ENCODE measurements at places on chromosomes 1 and 21.

DNA sequence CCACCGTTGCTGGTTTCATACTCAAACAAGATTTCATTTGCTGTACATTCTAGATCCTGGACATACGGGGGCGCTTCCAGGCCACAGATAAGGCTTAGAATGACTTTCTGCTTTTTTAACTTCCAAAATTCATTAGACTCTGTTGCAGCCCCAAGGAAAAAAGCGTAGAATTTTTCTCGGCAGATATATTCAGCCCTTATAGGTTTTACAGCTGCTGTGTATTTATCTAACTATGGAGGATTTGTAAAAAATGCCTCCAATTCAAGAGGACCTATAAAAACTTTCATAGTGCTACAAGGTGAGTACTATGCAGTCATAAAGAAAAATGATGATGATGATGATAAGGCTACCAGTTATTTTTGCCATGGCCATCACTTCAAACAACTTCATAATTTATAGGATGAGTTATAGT, 51.6 kb downstream of the SLC30A10 start:
- DNase-seq, result no peak

DNA sequence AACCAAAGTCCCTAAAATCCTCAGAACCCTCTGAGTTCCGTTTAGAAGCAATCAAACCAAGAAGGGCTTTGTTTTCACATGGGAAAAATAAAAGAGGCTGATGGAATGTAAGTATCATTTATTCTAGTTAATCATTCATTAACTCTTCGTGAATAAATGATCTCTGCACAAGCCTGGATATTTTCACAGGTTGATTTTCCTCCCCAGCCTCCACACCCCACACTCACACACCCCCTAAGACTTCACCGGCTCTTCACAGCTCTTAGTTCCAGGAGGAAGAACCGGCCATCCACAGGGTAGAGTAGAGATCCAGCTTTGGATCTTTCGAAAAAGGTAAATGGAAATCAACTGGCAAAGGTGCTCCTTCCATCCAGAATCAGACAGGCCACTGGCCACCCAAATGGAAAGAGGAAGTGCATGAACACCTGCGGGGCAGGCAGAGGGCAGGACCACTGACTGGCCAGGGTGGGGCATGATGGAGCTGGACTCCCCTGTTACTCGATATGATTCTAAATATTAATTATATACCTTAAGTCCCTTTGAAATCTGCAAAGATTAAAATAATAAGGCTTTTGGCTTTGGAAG, 10.0 kb downstream of the C1orf198 start:
- no peak for DNase-seq

GRCh38 chr1:26158908-26159742, at the start of gene FAM110D:
TSS of gene FAM110D (plus strand) at chr1:26159079. CDS start at chr1:26161292, 2,213 bp downstream.
- DNase-seq, result no peak

DNA sequence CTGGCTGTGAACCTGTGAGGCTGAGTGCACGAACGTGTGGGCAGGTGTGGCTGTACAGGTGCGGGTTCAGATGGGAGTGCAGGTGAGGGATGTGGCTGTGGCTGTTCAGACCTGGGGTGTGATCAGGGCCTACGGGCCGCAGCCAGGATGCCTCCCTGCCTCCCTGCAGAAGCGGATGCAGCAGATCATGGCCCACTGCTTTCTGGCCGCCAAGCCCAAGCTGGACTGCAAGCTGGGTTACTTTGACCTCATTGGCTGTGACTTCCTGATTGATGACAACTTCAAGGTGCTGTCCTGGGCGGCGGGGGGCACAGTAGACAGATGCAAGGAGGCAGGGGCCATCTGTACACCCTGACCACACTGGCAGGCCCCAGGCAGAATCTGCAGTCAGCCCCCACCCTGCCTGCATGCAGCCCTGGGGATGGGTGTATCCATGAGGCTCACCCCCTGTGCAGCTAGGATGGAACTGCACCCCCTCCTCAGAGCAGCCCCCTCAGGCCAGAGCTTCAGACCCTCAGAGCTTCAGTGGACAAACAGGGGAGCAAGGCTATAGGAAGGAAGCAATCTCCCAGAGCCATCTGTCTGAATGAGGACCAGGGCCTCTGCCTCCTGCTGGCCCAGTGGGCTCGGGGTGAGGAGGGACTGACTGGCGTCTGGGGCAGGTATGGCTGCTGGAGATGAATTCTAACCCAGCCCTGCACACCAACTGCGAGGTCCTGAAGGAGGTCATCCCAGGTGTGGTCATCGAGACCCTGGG, 9.8 kb downstream of the TNFRSF18 start:
- no peak for DNase-seq

DNA sequence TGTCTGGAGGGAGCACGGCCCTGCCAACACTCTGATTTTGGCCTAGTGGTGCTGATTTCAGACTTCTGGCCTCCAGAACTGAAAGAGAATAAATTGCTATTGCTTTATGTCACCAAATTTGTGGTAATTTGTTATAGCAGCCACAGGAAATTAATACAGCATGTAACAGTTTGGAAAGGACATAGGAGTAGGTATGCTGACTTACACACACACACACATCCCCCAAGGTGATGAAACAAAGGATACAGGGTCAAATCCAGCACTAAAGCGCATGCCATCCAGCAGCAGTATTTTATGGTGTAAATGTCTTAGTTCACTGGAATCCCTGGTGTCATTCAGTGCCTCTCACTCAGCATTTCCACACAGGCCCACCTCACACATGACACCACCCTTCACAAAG, 72.2 kb upstream of the MAN1A2 start:
- no peak for DNase-seq

DNA sequence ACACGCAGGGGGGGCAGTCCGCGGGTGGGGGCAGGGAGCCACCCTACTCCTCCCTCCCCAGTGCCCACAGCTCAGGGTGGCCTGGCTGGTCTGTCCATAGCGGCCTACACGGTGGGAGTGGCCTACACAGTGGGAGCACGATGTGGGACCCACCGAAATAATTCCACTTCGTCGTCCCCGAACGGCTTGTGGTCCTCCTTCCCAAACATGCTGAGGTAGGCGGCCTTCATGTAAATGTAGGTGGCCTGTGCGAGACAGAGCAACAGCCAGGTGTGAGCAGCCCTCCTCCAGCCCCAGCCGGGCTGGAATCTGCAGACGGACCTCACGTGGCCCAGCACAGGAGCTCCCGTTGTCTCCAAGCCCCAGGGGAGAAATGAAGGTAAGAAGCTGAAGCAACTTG, 34.4 kb downstream of the TTC39A start:
- DNase-seq, result no peak

DNA sequence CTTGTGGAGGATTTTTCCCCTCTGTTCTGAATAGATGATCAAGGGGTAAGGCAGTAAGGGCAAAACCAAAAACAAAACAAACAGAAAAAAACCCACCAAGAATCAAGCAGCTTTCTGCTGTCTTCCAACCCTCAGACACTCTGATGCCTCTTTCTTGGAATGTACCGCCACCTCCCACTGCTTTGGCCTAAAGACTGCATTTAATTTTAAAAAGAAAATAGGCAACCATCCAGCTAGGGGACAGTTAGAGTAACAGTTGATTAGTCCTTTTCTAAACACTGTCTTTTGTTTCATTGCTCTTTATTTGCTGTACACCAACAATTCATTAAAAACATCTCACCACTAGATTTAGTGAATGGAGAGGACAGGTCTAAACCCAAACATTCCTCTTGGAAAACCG, 21.5 kb downstream of the WLS start:
- DNase-seq, result no peak

- DNase-seq, result no peak
Observed at GRCh38 chr1:41243079-41243385, 926 bp upstream of the SCMH1 start.

GRCh38 chr1:36881541-36881940, 152.8 kb downstream of the GRIK3 start:
- DNase-seq, result no peak

GRCh38 chr21:26282058-26282457, 111.5 kb upstream of the APP start:
- no peak for DNase-seq

GRCh38 chr1:78284354-78284753, 206.4 kb upstream of the PTGFR start:
- DNase-seq, result no peak

- no peak for DNase-seq
Observed at GRCh38 chr1:233361876-233362275, 34.4 kb downstream of the MAP3K21 start.

GRCh38 chr1:9406111-9406510, 113.4 kb downstream of the SPSB1 start:
- DNase-seq, result no peak

DNA sequence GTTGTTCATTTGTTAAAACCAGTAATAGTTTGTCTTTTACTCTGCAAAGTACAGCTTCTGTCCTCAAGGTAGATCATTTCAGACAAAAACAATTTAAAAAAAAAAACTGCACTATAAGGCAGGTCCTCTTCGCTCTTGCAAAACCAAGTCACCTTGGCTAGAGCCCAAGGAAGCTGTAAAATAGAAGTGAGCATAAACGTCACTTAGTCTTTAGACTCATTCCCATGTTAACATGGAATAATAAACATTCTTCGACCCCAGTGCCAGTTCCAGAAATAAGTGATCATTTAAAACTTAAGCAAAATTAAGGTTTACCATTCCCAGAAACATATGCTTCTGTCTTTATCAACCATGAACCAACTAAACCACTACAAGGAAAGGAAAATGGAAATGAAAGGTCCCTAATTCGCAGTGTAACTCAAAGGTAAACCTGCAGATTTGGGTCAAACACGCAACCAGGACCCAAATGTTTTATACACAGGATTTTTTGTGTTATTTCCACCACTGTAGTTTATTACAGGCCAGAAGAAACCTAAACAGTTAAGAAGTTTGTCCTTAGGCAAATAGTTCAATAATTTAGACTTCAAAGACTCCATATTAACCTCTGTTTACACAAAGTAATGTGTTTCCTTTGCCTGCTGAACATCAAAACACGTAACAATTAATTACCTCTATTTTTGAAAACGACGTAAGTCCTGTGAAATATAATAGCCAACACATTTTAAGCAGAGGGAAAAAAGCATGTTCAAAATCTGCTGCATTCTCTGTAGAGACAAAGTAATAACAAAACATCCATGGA, 54.6 kb downstream of the TGFBR3 start:
- DNase-seq, result no peak

DNA sequence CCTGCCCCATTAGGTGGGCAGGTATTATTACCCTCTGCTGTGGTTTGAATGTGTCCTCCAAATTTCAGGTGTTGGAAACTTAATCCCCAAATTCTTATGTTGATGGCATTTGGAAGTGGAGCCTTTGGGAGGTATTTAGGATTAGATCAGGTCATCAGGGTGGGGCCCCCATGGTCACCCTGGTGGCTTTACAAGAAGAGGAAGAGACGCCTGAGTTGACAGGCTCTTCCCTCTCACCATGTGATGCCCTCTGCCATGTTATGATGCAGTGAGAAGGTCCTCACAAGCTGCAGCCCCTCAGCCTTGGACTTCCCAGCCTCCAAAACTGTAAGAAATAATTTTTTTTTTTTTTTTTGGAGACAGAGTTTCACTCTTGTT, 8.8 kb upstream of the THEMIS2 start:
- DNase-seq, result no peak

DNA sequence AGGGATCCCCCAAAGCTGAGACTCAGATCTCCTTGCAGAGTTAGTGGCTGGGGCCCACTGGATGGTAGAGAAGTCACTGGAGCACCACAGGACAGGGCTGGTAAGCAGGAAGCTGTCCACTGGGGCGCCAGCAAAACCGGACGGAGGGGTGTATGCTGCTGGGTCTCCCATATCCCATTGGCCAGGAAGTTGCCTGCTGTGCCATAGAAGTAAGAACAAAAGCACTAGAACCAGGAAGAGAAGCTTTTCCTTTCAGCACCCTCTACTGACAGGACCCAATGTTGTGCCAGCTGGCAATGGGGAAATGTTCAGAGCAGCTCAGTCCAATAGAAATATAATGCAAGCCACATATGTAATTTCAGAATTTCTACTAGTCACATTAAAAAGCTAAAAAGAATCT, 146.6 kb downstream of the SPATA46 start:
- DNase-seq, result no peak

GRCh38 chr1:155694167-155694566, 5.3 kb downstream of the DAP3 start:
- no peak for DNase-seq

DNA sequence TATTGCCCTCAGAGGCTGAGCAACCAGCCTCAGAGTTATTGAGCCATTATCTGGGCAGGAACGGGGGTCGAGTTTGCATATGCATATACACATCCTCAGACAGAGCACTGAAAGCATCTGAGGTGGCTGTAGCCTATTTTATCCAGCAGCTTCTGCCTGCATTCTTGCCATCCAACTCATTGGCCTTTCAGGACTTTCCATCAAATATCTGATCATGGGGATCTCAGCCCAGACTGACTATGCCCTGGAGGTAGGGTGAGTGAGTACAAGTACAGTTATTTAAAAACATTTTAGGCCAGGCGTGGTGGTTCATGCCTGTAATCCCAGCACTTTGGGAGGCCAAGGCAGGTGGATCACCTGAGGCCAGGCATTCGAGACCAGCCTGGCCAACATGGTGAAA, 1.8 kb upstream of the MTF1 start:
- DNase-seq, result no peak

GRCh38 chr1:45177452-45177851, 29.0 kb downstream of the ZSWIM5 start:
- no peak for DNase-seq

DNA sequence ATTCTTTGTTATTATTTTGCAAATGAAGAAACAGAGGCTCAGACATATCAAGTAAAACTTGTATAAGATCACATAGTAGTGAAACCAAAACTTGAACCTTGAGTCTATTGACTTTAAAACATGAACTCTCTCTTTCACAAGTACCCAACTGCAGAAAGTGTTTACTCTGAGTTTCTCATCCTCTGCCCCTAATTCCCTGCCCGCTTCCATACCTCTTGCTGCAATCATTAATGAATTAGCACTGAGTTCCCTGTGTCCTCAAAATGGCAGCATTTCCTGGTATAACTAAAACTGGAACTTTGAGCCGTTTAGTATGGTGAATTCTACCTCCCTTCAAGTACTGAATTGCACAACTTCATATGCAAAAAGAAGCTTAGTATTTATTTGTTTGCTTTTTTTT, 147.7 kb upstream of the DNAH14 start:
- no peak for DNase-seq

DNA sequence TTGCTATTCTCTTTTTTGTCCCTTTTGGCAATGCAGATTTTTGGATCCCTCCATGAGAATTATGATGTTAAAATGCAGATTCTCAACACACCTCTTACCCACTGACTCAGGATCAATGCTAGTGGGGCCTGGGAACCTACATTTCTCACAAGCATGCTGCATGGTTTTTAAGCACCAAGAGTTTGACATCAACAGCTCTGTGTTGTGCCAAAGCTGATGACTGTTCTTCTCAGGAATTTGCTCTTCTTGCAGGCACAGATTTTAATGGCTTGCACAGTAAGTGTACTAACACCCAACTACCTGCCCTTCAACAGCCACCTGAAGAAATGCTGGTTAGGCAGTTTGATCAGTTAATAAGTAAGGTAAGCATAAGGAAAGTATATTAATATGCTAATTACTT, 468.7 kb downstream of the PTBP2 start:
- no peak for DNase-seq

Measured in HuH-7.5 (cell line).